ENCODE measurements at places on chromosomes 12 and 14.

GRCh38 chr14:20409226-20409625 is 4.1 kb downstream of the TEP1 start:
- DNase-seq, result no peak

DNA sequence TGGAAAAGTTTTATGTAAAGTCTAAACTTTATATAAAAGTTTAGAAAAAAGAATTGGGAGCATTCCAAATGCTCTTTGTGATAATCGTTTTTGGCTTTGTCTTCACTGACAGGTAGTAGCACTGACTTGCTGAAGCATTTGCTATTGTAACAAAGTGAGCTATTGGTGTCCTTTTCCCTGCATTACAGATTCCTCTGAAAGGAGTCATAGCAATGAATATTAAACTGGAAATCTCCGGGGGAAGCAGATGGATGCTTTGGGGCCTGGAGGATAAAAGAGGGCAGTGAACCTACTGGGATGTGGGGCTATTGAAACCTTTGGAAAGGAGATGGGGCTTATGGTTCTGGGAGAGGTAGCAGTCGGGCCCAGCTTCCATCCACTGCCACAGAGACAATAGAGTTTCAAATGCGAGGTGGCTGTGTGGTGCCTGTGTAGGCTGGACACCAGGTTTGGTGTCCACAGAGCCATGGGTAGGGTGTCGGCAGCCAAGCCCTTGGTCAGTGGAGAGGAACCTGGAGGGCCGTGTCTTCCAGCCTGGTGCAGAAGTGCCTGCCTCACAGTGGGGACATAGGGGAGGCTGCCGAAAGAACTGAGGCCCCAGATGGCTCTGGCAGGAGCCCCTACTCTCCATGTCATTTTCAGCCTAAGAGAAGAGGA is 10.1 kb downstream of the GSG1 start:
- DNase-seq, result no peak

GRCh38 chr14:106792543-106792942 is 1266.2 kb downstream of the TMEM121 start:
- no peak for DNase-seq

DNA sequence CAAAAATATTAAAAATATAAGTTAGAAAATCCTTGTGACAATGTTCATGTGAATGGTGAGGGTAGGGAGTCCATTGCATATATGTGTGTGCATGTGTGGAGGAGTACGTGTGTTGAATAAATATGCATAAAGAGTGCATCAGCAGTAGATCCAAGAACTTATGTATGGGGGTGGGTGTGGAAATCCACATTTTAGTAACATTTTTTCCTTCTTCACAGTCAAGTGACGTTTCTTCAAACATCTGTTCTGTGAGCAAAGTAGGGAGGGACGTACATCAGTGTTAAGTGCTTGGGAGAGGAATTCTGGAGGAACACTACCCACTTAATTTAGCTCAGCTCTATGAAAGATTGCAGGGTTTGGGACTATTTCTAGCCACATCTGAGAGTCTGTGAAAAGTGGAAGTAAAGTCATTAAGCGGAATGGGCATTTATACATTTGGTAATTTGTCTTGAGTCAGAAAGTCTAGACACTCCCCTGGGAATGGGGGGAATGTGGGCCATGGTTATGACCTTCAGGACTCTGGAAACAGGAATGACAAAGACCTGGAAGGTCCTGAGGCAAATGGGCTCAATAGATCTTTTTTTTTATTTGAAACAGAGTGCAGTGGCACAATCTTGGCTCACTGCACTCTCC is 156.4 kb upstream of the PLXNC1 start:
- DNase-seq, result no peak

DNA sequence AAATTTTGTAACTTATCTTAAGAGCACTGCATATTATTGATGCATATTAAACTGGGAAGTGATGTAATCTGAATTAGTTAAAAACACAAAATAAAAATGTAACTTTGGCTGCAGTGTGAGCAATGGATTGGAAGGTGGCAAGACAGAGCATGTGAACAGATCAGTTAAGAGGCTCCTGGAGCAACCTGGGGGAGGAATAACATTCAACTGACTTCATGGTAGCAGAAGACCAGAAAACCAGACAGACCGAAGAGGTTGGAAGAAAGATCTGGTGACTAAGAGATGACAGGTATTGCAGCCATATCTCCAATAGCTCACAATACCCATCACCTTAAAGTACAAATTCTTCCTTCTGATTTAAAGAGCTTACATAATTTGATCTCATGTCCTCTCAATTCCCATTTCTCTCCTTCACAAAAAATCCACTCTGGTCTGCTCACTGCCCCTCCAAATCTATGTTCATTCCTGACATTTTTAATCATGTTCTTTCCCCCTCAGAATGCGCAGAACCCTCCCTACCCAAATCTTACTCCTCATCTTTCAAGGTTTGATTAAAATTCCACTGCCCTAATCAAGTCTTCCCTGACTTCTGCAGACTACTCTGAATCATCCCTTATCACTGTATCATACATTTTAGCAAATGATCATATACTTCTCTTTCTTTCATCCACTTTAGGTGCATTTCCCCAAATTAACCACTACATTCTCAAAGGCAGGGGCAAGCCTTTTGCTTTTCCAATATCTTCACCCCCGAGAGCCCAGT is 51.5 kb downstream of the DUSP16 start:
- no peak for DNase-seq

DNA sequence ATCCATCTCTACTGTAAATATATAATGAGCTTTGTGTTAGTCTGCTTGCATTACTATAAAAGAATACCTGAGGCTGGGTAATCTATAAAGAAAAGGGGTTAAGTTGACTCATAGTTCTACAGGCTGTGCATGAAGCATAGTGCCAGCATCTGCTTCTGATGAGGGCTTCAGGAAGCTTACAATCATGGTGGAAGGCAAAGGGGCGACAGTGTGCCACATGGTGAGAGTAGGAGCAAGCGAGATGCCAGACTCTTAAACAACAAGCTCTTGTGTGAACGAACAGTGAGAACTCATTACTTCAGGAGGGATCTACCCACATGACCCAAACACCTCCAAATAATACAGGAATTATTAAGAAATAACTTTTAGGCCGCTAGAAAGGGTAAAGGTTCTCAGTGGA is 28.1 kb downstream of the APOBEC1 start:
- no peak for DNase-seq

DNA sequence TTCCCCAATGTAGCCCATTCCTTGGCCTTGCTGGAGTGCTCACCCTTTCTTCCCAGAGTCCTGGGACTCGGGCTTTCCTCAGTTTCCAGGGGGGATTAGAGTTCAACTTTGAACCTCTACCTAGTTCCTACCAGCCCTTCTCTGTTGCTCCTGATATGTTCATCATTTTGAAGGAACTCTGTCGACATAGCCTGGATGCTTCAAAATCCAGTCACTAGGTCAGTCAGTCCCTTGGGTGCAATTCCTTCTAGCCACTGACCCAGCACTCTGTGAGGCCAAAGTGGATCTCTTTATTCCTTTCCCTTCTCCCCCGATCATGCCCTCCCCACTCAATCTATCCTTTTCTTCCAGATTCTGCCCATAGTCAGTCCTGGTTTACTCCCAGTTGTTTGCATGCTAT is 72.3 kb upstream of the TMCC3 start:
- DNase-seq, result no peak

- no peak for DNase-seq
Measured at GRCh38 chr14:70585231-70585630, 15.2 kb downstream of the MED6 start.

All from NCI-H187 treated with DMSO at 0.1 percent for 48 hours (cell line).